ENCODE measurements at places on chromosomes 1 and 21. TPM values are rescaled to one million over a fixed set of nuclear protein-coding genes. Genes with fewer than 3 reads are reported as not detected.

Gene USP48
- 77.2 TPM for total RNA-seq

DNA sequence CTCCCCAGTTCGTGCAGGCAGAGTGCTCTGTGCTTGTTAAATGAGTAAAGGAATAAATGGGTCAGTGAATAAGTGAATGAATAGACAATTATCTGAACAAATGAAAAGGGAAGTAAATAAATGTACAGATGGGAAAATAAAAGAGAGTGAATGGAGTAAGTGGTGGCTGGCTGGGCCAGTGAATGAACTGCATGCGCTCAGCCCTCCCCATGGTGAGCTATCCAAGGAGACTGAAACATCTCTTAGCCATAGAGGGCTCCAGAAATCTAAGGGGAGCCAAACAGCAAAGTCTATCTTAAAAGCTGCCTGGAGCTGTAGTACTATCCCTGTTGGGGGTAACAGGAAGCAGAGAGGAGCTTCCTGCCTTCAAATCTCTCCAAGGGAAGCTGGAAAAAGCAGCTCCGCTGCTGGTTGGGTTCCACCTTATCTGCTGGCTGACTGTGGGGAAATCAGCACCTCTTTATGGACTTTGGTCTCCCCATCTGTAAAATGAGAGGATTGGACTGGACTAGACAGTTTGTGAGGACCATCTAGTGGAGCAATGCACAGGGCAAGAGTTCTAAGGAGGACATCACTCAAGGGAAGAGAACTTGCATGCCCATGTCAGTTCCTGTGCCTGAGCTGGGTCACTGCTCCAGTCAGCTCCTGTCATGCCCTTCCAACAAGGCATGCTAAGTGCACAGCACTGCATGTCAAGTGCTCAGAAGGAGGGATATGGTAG is 77.9 kb downstream of the TRABD2B start:
- DNase-seq, result no peak
- H3K36me3 ChIP-seq, result no peaks in the 10 kb centered on the region
- H3K4me3 ChIP-seq, result no peak overlapping the region
- no peaks in the 10 kb centered on the region for H3K4me1 ChIP-seq

- H3K27ac ChIP-seq, result no peak overlapping the region
- no peak overlapping the region for H3K4me3 ChIP-seq
- DNase-seq, result no peak
- H3K27me3 ChIP-seq, result peaks cover 10% of the 10 kb centered on the region
- no peaks in the 10 kb centered on the region for H3K36me3 ChIP-seq
Observed at GRCh38 chr1:153210206-153210605, 7.0 kb downstream of the LELP1 start.

DNA sequence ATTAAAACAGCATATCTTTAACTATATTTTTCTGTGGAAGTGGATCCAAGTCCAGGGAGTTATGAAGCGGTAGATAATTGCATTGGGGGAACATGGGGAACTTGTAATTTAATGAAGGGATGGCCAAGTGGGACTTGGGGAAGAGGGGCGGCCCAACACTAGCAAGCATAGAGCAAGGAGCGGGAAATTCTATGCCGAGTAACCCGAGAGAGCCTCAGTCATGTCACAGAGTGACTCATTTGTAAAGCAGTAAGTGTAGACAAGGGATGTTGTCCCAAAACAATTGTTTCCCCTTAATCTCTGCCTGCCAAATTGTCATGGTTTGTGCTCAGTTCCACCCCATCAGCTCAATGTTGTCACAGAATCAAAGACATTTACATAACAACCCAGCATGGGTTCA is 620.1 kb downstream of the AJAP1 start:
- no peak overlapping the region for H3K27ac ChIP-seq
- no peaks in the 10 kb centered on the region for H3K27me3 ChIP-seq
- H3K36me3 ChIP-seq, result no peaks in the 10 kb centered on the region
- peaks cover 6% of the 10 kb centered on the region for H3K4me1 ChIP-seq
- DNase-seq, result no peak

- peaks cover 9% of the 10 kb centered on the region for H3K27me3 ChIP-seq
- H3K4me1 ChIP-seq, result no peaks in the 10 kb centered on the region
- no peaks in the 10 kb centered on the region for H3K36me3 ChIP-seq
- DNase-seq, result no peak
- no peak overlapping the region for H3K27ac ChIP-seq
Observed at GRCh38 chr1:178442925-178443324, 53.8 kb downstream of the CLEC20A start.

DNA sequence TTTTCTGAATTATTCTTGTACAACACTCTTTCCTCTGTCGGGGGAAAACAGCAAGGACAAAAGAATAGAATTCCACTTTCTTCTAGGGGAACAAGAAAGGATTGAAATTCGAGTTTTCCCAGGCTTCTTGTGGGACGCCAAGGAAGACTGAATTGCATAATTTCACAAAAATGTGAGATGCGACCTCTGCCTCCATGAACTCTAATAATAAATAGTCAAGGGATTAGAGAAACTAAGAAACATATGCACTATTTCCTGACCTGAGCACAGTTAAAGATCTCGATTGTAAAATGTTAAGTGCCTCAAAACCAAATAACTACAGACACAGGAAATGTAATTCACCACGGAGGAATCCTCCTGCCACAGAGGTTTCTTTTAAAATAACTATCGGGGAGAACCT is 117.3 kb upstream of the MARK1 start:
- peaks cover 8% of the 10 kb centered on the region for H3K27me3 ChIP-seq
- no peak for DNase-seq
- no peaks in the 10 kb centered on the region for H3K36me3 ChIP-seq
- H3K4me1 ChIP-seq, result no peaks in the 10 kb centered on the region

GRCh38 chr1:180236698-180237509 is 6.8 kb downstream of the LHX4 start:
- H3K27me3 ChIP-seq, result peaks cover 87% of the 10 kb centered on the region
- no peaks in the 10 kb centered on the region for H3K36me3 ChIP-seq
- H3K4me1 ChIP-seq, result peaks cover 31% of the 10 kb centered on the region

Gene AIM2
- 216 TPM for total RNA-seq

GRCh38 chr1:185017338-185017737 is 28.0 kb upstream of the RNF2 start:
- H3K27ac ChIP-seq, result no peak overlapping the region
- H3K4me1 ChIP-seq, result no peaks in the 10 kb centered on the region
- DNase-seq, result no peak
- no peaks in the 10 kb centered on the region for H3K36me3 ChIP-seq
- peaks cover 2% of the 10 kb centered on the region for H3K27me3 ChIP-seq
- no peak overlapping the region for H3K4me3 ChIP-seq

- peaks cover 60% of the 10 kb centered on the region for H3K36me3 ChIP-seq
- H3K4me3 ChIP-seq, result no peak overlapping the region
- peaks cover 51% of the 10 kb centered on the region for H3K4me1 ChIP-seq
Observed at GRCh38 chr21:34835526-34835925, 166.7 kb downstream of the CLIC6 start.

DNA sequence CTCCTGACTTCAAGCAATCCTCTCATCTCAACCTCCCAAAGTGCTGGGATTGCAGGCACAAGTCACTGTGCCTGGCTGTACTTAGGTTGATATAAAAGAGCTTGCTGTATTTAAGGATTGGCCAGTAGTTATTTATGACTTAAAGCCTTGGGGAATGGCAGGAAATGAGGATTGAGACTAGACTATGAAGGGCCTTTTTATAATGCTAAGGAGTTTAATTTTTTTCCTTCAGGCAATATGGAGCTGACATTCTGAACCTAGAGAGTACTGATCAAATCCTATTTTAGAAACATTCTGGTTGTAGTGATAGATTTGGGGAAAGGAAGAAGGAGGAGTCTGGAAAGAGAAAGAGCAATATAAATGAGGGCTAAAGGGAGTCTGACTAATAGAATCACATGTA is 44.7 kb downstream of the MSH4 start:
- H3K27ac ChIP-seq, result no peak overlapping the region
- no peaks in the 10 kb centered on the region for H3K27me3 ChIP-seq
- H3K4me1 ChIP-seq, result no peaks in the 10 kb centered on the region
- no peak overlapping the region for H3K4me3 ChIP-seq
- H3K36me3 ChIP-seq, result no peaks in the 10 kb centered on the region

DNA sequence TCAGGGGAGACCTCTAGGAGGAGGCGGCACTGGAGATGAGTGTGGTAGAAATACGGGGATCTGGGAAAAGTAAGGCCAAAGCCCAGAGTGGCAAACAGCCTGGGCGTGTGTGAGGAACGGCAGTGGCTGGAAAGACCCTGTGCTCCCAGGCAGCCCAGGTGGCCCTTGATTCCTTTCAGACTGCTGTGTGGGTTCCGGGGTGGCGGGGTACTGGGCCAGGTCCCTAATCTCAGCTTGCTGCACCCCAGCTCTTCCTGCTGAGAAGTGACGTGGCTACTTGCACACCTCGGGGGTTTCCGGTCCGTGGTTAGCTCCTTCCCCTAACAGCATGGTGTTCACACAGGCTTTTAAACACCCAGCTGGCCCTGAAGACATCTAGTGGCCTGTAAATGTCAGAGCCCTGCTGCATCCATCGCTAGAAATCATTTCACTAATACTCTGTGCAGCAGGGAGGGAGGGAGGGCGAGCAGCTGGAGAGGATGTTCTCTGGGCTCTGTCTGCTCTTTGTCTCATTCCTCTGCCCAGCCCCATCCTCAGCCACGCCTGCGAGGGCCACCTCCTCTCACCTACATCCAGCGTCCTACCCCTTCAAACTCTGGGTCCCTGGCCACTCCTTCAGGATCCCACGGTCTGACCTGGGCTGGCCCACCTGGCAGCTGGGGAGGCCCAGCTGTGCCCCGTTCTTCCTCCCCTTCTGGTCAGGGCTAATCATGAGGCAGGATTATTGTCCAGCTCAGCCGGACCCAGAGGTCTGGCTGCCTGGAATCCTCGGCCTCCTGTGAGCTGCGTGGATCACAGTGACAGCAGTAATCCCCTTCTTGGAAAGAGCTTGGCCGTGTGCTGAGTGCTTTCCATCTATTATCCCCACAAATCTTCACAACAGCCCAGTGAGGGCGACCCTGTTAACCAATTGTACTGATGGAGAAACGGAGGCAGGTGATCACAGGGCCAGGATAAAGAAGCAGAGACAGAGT is 7.2 kb downstream of the ZDHHC18 start:
- H3K27me3 ChIP-seq, result no peaks in the 10 kb centered on the region
- DNase-seq, result peak; percentile 93
- H3K4me1 ChIP-seq, result peaks cover 78% of the 10 kb centered on the region
- H3K27ac ChIP-seq, result peak overlapping the region; percentile 100
- H3K36me3 ChIP-seq, result peaks cover 59% of the 10 kb centered on the region

GRCh38 chr1:103024051-103024450 is 84.3 kb downstream of the COL11A1 start:
- no peaks in the 10 kb centered on the region for H3K36me3 ChIP-seq
- no peak for DNase-seq
- H3K27me3 ChIP-seq, result no peaks in the 10 kb centered on the region
- no peak overlapping the region for H3K4me3 ChIP-seq
- H3K4me1 ChIP-seq, result no peaks in the 10 kb centered on the region

- no peak for DNase-seq
- H3K4me3 ChIP-seq, result no peak overlapping the region
- no peaks in the 10 kb centered on the region for H3K27me3 ChIP-seq
- H3K36me3 ChIP-seq, result no peaks in the 10 kb centered on the region
- no peaks in the 10 kb centered on the region for H3K4me1 ChIP-seq
- H3K27ac ChIP-seq, result no peak overlapping the region
Observed at GRCh38 chr1:60657926-60658325, 424.4 kb upstream of the NFIA start.

- no peak overlapping the region for H3K27ac ChIP-seq
- peaks cover 35% of the 10 kb centered on the region for H3K27me3 ChIP-seq
- H3K4me1 ChIP-seq, result peaks cover 6% of the 10 kb centered on the region
- no peak for DNase-seq
- no peak overlapping the region for H3K4me3 ChIP-seq
- H3K36me3 ChIP-seq, result no peaks in the 10 kb centered on the region
Observed at GRCh38 chr1:20370698-20371097, 80.0 kb downstream of the VWA5B1 start.

GRCh38 chr1:183598386-183598785 is 8.1 kb upstream of the NCF2 start:
- no peak overlapping the region for H3K27ac ChIP-seq
- no peak overlapping the region for H3K4me3 ChIP-seq
- peaks cover 11% of the 10 kb centered on the region for H3K4me1 ChIP-seq

DNA sequence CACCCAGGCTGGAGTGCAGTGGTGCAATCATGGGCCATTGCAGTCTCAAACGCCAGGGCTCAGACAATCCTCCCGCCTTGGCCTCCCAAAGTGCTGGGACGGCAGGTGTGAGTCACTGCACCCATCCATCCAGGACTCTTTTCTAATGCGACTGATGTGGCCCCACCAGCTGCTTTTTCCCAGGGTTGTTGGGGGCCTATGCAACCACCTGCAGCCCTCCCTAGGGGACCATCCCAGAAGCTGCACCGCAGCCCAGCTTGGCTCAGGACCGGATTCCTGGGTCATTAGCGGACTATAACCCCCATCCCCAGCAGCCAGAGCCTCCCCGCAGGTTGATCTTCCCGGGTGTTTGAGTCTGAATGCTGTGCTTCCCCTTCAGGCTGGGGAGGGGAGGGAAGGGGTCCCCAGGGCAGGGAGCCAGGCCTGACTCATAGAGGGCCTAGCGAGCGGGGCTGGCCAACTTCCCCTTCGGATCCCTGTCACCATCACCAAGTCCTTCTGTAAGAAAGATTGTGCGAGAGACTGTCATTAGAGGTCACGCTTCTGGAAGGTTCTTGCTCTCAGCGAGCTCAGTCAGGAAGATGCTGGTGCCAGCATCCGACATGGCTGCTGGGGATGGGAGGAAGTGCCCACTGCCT is 108.7 kb upstream of the ACTRT2 start:
- H3K4me3 ChIP-seq, result no peak overlapping the region
- H3K4me1 ChIP-seq, result no peaks in the 10 kb centered on the region

Gene LRRC38
- not detected for total RNA-seq

GRCh38 chr1:46399307-46399706 is 5.2 kb downstream of the FAAH start:
- peaks cover 4% of the 10 kb centered on the region for H3K4me1 ChIP-seq
- no peak overlapping the region for H3K27ac ChIP-seq
- peaks cover 12% of the 10 kb centered on the region for H3K27me3 ChIP-seq
- DNase-seq, result no peak
- H3K36me3 ChIP-seq, result no peaks in the 10 kb centered on the region

Gene PRAMEF2
- total RNA-seq, result not detected

Gene KRTAP19-1
- not detected for total RNA-seq

Gene FCN3
- not detected for total RNA-seq

Gene UBASH3A
- 29.4 TPM for total RNA-seq

DNA sequence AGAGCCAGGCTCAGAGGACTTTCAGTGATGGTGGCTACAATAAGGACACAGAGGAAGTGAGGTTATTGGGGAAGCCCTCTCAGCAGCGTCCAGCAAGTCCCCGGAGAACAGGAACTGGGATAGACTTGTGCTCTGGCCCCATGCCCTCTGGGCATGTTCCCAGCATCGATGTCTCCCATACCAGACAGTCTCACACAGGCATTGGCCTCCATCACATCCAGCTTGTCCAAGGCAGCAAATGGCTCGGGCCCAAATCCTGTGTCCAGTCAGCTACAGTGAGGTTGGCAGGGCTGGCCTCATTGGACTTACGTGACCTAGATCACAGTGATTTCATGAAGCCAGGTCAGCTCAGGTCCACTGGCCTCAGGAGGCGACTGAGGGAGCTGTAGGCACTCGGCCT is 19.6 kb upstream of the TMEM54 start:
- H3K4me1 ChIP-seq, result peaks cover 19% of the 10 kb centered on the region
- H3K4me3 ChIP-seq, result no peak overlapping the region
- H3K27ac ChIP-seq, result no peak overlapping the region
- H3K27me3 ChIP-seq, result peaks cover 54% of the 10 kb centered on the region
- H3K36me3 ChIP-seq, result no peaks in the 10 kb centered on the region
